Stimulated activated CD4-positive, alpha-beta T cell treated with anti-CD3 and anti-CD28 coated beads, TNF-alpha, amount 100 ng/mL, for 4 hours (primary cell): ENCODE measurements at places on chromosomes 3 and 15.
A peak's percentile ranks its signal among the peaks of the same experiment; 100 is the strongest.

- DNase-seq: peak; percentile 48
Observed at GRCh38 chr3:194134231-194134756, 1.7 kb upstream of the HES1 start.

DNA sequence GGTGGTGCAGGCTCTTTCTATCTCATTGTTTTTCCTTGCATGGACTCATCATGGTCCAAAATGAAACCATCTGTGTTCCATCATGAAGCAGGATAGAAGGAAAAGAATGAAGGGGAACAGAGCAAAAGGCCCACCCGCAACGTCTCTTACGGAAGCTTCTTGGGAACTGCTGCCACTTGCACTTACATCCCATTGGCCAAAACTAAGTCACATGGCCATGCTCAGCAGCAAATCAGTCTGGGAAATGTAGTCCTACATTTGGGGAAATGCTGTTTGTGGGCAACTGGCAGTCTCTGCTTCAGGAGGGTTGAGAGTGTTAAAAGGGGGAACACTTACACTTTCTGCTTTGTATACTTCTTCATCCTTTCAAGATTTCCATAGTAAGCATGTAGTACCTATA lies 191.6 kb downstream of the SV2B start:
- no peak for DNase-seq

GRCh38 chr15:71083349-71083748 lies 31.9 kb upstream of the THSD4 start:
- no peak for DNase-seq

DNA sequence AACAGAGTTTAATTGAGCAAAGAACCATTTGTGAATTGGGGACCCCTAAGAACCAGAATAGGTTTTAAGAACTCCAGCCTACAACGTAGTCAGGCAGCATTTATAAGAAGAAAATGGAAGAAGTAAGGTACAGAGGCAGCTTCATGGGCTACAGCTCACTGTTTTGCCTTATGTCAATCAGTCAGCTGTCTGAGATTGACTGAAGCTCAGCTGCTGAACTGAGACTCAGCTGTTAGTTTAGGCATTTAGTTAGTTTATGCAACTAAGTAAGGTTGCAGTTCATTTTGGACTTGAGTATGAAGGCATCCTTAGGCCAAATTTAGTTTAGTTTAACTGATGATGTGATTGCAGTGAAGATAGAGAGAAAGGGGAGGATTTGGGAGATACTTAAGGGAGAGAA lies 34.1 kb upstream of the RASA2 start:
- no peak for DNase-seq

DNA sequence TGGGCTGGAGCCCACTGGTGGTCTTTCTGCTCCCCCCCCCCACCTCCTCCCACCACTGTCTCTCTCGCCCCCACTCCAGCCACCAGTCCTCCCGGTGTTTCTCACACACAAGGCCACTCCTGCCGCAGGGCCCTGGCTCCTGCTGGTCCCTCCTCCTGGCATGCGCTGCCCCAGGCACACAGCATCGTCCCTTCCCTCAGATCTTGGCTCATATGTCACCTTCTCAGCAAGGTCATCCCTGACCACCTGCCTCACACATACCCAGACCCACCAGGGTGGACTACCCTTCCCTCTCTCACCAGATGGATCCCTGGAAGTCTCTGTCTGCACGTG lies 101.5 kb upstream of the IQSEC1 start:
- DNase-seq: no peak

DNA sequence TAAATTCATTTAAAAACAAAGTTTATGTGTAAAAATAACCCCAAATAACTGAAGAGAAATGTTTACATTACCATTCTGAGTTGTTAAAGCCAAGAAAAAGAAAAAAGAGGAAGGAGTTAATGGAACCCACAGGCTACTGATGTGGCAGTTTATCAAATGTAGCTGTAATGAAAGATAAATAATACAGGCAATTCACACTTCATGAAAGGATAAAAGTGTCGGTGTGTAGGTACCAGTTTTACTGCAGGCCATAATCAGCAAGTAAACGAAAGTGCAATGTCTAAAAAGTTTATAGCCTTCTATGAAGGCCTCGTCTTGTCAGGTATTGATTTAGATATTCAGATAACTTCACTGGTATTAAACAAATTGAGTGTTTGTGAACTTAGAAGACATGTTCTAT lies 164.6 kb downstream of the DPH6 start:
- DNase-seq: no peak

- DNase-seq: no peak
Observed at GRCh38 chr15:99336794-99337193, 85.5 kb downstream of the LRRC28 start.

DNA sequence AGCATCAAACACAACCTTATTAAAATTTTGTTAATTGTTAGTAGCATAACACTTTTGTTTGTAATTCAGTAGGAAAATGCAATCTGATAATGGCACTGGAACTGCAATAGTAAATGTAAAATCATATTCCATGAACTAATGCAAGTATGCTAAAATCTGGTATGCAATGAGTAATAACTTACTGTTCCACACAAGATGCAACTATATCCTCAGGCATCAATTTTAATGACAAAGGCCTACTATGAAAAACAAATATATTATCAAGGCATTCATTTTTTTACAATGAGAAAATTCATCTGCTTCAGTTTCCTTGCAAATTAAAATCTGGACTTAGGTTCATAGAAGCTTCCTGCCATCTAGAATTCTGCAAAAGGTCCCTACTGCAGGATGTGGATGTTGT lies 1.4 kb upstream of the NSMCE3 start:
- DNase-seq: no peak

DNA sequence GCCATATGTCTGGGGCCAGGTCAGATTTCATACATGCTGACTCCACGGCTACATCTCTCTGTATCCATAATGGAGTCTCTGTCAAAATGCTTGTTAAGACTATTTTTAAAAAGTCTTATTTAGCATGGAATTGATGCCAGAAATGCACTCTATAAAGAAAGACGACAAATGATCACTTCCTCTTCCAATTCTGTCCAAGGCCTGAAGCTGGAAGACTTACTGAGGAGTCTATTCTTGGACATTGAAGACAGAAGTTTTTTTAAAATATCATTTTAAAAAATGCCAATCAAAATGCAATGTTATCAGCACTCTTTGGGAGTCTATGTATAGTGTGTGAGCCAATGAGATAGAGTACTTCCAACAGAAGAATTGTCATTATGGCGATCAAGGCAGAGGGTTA lies 27.9 kb upstream of the NMNAT3 start:
- no peak for DNase-seq

DNA sequence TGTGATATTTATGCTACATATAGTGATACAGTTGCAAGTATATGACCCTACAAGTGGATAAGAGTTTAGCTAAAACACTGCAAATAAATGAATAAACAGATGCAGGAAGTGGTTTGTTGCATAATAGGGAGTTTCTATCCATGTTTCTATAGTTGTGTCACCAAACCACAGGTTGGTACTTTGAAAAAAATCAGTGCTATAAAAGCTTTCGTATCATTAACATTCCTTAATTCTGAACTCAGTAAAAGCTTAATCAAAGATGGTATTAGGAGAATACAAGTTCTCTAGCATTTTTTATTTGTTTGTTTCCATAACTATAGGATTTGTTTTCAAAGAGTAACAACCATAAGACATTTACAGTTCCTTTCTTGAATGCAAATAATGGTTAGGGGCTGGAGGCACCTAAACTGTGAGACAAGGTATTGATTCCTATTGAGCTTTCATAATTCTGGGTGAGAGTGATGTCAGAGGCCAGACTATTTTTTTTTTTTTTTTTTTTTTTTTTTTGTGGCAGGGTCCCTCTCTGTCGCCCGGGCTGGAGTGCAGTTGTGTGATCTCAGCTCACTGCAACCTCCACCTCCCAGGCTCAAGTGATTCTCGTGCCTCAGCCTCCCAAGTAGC lies 29.6 kb downstream of the CPOX start:
- DNase-seq: no peak

DNA sequence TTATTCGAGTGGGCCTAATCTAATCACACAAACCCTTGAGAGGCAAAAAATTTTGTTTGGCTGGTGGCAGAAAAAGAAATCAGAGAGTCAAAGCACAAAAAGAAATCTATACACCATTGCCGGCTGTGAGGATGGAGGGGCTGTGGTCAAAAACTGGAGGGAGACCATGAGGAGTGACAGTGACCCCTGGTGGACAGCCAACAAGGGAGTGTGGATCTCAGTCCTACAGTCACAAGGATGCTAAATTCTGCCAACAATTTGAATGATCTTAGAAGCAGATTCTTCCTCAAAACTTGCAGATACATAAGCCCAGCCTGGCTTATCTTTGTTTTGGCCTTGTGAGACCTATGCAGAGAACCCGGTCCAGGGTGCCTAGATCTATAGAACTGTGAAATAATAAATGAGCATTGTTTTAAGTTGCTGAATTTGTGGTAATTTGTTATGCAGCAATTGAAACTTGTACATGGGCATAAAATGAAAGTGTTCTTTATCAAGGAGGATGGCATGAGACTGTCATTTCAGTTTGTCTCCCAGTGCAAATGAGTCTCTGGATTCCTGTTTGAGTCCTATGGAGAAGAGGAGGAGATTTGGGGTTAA lies 103.0 kb upstream of the ARHGEF26 start:
- no peak for DNase-seq

DNA sequence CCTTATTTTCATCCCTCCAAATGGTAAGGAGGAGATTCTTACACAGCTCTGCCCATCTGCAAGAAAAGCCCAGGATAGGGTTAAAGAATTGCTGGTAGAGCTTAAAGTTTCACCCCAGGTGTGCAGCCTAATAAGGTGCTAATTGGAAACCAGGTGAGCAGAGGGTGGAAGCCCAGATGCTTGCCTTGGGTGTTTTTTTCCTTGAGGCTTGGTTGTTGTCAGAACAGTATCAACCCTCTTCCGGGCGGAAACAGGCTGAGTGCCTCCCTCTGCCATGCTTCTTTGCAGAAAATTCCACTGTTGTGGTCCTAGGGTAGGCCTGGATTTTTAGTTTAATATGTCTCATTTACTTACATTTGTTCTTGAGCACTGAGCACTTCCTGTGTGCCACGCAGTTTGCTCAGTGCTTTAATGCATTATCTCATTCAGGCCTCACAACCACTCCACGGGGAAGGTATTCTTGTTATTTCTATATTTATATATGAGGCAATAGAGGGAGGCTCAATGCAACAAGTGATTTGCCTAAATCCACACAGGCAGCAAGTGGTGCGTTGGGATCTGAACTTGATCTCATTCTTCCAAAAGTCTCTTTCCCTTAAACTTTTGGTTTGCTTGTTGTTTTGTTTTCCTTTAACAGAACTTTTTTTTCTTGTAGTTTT lies 115.0 kb upstream of the LRIG1 start:
- no peak for DNase-seq

DNA sequence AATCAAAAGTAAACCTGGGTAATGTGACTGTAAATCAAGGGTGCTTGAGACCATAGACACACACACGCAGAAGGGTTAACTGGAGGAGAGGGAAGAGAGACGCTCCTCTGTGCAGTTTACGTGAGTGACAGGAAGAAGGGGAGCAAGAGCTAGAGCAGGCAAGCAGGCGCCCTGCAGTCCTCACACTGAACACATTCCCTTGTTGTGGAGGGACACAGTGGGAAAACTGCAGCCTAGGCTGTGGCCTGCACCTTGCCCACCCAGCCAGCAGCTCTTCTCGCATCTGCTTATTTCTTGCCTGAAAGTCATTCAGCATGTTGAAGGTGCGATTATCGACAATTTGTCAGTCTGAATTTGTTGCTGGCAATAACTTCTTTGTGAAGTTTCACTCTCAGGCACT lies 24.2 kb downstream of the SOX2 start:
- no peak for DNase-seq

GRCh38 chr3:19338769-19339168 lies 190.5 kb downstream of the KCNH8 start:
- no peak for DNase-seq

GRCh38 chr3:17355591-17355990 lies 386.8 kb downstream of the TBC1D5 start:
- no peak for DNase-seq

GRCh38 chr3:197027151-197027895 lies 2.3 kb downstream of the MELTF start:
- DNase-seq: no peak

GRCh38 chr15:68091743-68092142 lies 37.6 kb downstream of the PIAS1 start:
- no peak for DNase-seq

- DNase-seq: no peak
Observed at GRCh38 chr3:117442566-117442965, 733.0 kb downstream of the TUSC7 start.

- DNase-seq: no peak
Observed at GRCh38 chr3:27202959-27203358, 166.2 kb downstream of the NEK10 start.

- no peak for DNase-seq
Observed at GRCh38 chr3:121718205-121718846, 31.2 kb downstream of the GOLGB1 start.

- no peak for DNase-seq
Observed at GRCh38 chr15:62558640-62559380, 393.7 kb upstream of the C2CD4B start.

GRCh38 chr3:15305359-15305844 lies 27.0 kb downstream of the SH3BP5 start:
- DNase-seq: no peak

- DNase-seq: no peak
Observed at GRCh38 chr3:142149673-142149992, 289 bp upstream of the TFDP2 start.

DNA sequence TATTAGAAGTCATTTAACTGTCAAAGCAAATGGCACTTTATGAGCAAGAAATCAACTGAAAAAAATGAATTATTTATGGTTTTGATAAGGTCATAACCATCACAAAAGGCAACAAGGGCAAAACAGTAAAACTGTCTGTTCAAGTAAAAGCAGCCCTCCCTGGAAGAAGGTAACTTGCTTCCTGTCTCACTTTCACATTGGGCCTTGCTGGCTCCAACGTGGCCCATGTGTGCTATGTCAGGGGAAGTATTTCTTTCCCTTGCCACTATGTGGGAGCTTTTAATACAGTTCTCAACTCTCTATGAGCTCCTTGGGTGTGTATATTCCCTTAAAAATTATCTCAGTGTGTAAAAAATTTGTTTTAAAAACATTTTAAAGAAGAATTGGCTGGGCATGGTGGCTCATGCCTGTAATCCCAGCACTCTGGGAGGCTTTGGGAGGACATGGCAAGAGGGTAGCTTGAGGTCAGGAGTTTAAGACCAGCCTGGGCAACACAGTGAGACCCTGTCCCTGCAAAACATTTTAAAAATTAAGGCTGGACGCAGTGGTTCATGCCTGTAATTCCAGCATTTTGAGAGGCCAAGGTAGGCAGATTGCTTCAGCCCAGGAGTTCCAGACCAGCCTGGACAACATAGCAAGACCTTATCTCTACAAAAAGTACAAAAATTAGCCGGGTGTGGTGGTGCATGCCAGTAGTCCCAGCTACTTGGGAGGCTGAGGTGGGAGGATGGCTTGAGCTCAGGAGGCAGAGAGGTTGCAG lies 45.2 kb upstream of the TJP1 start:
- no peak for DNase-seq

DNA sequence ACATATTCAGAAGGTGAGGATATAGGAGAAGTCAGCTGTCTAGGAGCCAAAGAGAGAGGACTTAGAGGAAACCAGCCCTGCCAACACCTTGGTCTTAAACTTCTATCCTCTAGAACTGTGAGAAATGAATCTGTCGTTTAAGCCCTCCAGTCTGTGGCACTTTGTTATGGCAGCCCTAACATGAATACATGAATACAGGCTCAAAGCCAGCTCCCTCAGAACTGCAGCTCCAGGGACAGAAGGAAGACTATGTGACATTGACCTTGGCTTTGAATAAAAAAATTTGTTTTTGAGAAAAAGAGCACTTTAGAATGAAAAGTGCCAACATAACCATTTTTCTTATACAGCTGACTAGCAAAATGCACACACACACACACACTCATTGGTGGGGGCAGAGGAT lies 110.9 kb upstream of the ATP2B2 start:
- no peak for DNase-seq

- DNase-seq: no peak
Observed at GRCh38 chr15:48547286-48547685, 98.2 kb downstream of the FBN1 start.
